ENCODE measurements at places on chromosomes 2 and 18.

DNA sequence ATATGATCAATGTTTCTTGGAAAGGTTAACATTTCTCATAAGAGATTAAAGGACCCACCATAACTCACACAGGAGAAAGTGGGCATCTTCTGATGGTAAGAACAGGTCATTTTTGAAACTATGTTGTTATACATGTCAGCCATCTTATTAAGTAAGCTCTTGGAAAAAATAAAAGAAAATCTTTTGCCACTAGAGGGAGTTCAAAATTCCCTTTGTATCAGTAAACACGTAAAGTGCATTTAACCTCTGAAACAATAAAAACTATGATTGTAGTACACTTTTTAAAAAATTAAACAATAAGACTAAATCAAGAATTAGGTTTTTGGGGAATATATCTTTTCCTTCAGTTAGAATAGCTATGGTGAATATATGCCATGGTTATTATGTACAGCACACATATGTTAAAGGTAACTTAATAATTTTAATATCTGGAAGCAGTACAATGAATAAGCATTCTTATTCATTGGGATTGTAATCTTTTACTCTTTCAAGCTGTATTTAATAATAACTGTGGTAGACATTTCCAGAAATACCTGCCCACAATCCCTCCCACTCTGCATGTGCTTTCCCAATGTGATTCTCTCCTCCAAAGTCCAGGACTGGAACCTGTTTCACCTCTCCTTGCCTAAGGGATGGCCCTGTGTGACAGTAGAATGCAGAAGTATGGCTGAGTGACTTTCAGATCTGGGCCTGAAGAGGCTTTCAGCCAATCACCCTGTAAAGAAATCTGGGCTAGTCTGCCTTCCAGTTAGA is 64.2 kb downstream of the RBMS1 start:
- no peak for DNase-seq

DNA sequence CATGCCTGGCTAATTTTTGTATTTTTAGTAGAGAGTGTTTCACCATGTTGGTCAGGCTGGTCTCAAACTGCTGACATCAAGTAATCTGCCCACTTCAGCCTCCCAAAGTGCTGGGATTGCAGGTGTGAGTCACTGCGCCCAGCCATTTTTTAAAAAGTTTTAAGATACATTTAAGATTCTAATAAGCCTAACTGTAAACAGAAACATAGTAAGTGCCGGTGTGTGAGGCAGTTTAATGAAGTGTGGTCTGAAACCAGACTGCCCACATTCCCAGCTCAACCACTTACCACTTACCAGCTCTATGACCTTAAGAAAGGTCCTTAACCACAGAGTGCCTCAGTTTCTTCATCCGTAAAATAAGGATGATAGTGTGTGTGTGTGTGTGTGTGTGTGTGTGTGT is 42.4 kb downstream of the TMEM237 start:
- no peak for DNase-seq

DNA sequence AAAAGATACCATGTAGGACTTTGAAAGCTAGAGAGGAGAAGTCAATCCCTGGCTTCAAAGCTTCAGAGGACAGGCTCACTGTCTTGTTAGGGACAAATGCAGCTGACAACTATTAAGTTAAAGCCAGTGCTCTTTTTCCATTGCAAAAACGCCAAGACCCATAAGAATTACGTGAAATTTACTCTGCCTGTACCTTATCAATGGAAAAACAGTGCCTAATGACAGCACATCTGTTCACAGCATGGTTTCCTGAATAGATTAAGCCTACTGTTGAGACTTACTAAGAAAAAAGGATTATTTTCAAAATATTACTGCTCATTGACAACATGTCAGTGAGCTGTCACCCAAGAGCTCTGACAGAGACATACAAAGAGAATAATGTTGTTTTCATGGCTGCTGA is 52.9 kb downstream of the ANKRD12 start:
- no peak for DNase-seq

DNA sequence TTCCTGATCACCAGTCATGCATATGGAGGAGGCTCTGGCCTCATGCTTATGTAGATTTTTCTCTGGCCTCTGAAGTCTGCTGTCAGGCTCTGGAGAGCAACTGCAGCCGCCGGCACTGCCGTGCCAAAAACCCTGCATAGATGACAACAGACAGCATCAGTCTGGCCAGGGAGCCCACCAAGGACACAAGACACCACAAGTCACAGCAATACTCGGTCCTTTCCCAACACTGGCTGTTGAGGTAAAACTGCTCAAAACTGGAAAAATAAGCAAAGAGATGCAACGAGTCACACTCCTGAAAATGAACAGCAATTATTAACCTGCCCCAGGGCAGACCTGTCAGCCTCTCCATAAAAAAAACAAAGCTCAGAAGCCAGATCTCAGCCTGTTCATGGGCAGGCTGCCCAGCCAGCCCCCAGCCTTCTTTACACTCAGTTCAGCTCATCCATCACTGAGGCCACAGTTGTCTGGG is 186.0 kb upstream of the RAB6C start:
- no peak for DNase-seq

GRCh38 chr18:6561862-6562291 is 147.2 kb upstream of the L3MBTL4 start:
- DNase-seq, result no peak

GRCh38 chr2:14702258-14702657 is 69.7 kb downstream of the LRATD1 start:
- no peak for DNase-seq

GRCh38 chr2:2892892-2893291 is 484.7 kb downstream of the EIPR1 start:
- no peak for DNase-seq

- no peak for DNase-seq
Measured at GRCh38 chr2:238573916-238574315, 147.2 kb downstream of the ASB1 start.

- DNase-seq, result no peak
Measured at GRCh38 chr2:168545439-168546082, 89.5 kb downstream of the CERS6 start.

DNA sequence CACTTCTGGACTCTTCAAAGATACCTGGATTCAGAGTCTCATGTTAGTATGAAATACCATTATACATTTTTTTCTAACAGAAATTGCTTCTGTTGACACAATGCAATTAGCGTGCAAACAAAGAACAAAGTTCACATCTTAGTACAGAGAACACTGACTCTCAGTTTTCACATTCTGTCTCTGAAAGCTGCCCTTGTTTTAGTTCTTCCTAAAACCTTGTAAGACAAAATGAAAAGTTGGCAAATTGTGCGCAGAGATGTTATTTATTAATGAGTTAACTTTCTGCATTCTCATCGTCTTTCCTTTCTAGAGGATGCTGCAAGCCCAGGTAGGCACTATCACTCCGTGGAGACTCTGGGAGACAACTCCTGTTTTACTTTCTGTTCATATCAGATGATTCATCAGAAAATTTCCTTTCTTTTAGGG is 377.3 kb upstream of the POU3F3 start:
- DNase-seq, result no peak

GRCh38 chr2:29894822-29895614 is 26.4 kb downstream of the ALK start:
- DNase-seq, result no peak

GRCh38 chr2:196356332-196356731 is 185.0 kb upstream of the STK17B start:
- no peak for DNase-seq

GRCh38 chr2:58428096-58429013 is 187.2 kb upstream of the FANCL start:
- DNase-seq, result no peak

DNA sequence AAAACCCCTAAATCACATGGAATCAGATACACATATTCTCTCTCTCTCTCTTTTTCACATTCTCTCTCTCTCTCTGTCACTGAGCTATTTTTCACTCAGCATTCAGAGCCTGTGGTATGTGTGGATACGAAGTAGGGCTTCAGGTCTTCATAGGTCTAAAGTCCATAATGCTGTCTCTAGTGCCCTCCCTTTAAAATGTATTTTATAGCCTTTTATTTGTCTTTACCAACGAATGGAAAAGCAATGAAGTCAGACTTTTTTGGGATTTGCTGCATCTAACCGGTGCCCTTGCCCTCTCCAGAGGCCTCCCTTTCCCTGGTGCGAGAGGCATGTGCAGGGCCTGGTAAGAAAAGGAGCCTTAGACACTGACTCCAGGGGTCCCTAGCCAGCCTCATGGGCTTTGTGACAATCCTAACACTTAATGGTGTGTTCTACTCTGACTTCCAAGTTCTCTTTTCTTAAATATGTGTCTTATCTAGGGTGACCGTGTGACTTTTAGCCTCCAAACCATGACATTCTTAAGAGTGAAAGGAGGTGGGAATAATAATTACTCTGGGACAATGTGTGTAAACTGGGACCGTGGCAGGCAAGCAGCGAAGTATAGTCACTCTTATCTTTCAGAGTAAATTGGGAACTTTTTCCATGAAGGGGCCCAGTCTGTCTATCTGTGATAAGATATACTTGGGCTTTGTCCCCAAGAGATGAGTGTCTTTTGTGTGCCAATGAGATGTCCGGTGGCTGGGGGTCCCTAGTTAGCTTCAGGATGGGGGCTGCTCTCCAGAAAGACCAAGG is 101.1 kb downstream of the B3GNT2 start:
- DNase-seq, result no peak

DNA sequence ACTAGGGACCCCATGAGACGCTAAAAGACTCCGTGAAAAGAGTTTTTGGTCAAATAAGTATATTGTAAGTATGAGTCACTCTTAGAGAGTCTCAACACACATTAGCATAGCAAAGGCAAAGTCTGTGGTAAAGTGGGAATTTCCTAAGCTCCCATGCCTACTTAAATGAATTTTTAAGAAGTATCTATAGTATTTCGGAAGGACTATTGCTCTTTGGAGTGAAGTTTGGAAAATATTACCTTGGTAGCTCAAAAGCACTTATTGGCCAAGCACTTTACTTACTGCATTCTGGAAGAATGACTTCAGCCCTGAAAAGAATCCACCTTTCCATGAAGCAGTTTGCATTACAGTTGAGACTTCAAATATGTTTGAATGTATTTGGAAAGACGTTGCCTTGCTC is 57.1 kb downstream of the CAVIN2 start:
- DNase-seq, result no peak

DNA sequence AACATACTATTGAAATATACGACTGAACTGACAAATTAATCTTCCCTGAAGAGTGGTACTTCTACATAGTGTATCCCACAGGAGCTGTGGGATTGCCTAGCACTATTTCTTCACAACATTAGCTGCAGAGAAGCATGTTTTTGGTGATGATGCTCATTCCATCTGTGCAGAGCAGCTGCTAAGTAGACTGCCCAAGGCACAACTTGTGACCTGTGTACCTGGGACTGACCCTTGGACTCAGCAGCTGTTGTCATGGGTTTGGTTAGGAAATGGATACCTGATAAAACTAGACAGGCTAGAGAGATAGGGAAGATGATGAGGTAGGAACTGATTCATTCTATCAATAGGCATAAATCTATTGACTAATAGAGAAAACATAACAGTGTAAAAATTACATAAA is 1204.0 kb downstream of the DSC3 start:
- DNase-seq, result no peak

DNA sequence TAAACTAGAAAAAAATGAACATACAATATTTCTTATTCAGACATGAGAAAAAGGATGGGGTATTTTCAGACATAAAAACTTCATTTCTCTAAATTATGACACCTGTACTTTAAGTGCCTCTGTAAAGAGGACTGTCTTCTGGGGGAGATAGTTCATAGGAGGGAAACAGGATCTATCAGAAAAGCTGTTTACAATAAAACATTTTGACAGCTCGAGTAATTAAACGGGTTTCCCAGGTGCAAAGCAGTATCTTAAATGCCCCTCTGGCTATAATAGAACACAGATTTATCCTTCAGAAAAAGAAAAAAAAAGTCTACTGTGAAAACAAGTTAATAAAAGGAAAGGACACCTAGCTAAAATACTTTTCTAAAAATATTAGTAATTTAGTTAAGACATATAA is 311.4 kb upstream of the UBE2E3 start:
- no peak for DNase-seq

GRCh38 chr2:218745160-218745558 is 34.5 kb downstream of the TTLL4 start:
- DNase-seq, result no peak

- DNase-seq, result no peak
Measured at GRCh38 chr2:196105951-196106350, 37.3 kb upstream of the DNAH7 start.

DNA sequence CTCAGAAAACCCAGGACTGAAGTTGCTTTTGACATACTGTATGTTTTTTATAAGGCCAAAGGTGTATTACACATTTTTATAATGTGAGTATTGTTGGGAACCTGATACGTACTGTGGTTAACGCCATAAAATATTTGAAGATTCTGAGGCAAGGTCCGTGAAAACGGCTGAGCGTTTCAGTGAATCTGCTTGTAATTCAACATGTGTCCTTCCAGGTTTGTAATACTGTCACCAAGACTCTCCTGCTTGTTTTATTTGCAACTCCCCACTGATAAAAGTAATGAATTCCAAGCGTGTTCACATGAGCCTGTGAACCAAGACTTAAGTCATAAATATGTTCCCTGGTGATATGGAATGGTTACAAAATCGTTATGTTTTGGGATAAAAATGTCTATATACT is 23.9 kb upstream of the FRZB start:
- no peak for DNase-seq

DNA sequence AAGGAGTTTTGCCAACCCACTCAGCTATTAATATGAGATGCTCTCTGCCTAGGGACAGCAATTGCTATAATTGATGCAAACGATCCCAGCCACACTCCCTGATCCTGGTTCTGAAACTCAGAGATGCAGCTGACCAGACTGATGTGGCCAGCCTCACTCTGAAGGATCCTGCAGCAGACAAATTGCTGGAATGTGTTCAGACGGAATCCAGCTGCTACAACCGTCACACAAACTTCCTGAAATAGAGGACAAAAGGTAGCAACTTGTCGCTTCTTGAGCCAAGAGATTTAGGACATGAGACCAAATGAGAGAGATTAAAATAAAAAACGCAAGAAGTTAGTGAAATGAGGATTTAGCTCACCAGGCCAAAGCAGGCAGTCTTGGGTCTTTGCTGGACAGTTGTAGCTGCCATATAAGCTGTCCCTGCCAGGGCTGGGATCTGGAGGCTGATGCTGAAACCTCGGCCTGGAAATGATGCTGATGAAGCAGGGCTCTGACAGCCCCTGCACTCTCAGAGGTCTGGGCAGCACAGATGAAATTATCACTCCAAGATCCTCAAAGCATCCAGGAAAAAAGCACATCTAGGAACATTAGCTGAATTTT is 8.3 kb upstream of the YWHAQ start:
- DNase-seq, result no peak

DNA sequence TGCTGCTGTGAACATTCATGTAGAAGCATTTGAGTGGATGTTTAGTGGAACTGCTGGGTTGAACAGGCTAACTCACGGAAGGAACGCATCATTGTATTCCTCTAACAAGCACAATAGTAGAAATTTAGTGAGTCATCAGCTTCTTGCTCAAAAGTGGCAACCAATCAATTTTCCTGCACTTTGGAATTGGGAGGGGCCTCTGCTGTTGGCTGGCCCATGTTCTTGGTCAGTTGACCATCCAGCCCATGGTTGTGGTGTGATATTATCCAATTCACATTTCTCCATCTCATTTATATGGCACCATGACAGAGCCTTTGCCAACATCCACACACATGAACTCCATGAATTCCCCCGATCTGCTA is 95.0 kb downstream of the TNFRSF11A start:
- no peak for DNase-seq

All from T-helper 2 cell (primary cell).